NCI-H526 treated with DMSO at 0.1 percent for 48 hours (cell line): ENCODE measurements at places on chromosomes 1 and 21.

DNA sequence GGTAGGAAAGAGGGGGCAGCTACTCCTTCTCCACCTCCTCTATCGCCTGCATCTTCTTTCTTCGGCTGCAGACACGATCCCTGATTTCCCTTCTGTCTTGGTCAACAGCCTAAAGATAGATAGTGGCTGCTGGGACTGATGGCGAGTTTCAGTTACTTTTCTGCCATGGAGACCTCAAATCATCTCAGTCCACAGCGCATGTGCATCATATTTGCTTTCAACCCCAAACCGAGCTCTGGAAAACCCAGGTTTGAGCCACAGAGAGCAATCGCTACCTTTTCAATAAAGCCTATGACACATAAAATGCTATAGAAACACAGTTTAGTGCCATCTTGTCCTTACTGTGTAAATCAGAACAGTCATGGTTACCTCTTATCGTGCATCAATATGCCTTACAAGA, 142.9 kb upstream of the IRF2BP2 start:
- no peak for DNase-seq

DNA sequence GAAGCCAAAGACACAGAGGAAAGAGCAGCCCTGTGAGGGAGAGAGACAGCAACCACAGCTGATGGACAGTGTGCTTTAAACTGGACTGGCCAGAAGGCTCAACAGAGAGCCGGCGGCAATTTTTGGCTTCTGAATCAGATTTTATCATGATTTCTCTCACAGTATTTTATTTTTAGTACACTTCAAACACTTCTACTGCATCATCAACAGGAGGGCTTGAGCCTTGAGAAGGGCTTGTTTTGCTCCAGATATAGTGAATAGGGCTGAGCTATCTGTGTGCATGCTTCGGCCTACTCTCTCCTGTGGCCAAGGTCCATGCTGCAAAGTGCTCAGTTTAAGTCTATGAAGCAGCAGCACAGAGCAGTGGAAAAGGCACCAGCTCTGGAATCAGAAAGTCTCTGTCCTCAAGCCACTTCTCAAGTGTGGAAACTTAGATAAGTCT, 33.3 kb downstream of the ADCY10 start:
- DNase-seq, result no peak

GRCh38 chr1:8858888-8859706, 19.4 kb downstream of the ENO1 start:
- peak; percentile 23 for DNase-seq

DNA sequence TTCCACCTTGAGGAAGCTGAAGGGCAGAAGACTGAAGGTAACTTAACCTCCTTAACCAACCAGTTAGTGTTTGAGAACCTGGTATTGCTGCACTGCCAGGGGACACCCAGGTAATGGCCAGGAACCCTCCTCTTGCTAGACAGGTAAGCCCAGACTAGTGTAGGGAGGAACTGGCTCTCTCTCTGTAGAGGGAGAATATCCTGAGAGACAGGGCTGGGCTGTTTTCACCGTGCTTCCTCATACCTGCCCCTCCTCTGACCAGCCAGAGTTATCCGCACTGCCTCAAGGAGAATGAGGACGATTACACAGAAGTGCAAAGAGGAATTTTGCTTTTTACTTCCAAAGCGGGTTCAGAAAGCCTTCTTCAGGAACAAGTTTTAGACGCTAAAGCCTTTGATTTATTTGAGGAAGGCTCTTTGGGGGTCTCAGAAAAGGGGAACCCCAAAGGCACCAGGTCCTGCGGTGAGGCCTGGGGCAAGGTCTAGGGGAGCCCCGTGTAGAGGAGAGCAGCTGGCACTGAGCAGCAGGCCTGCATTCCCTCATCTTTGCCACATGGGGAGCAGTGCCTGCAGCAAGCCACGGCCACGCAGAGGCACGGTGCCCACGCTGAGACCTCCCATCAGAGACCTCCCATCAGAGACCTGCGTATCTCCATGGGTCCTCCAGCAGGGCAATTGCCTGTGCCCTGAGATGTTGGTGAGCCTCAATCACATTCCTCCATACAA, 13.5 kb downstream of the GNG4 start:
- no peak for DNase-seq

- DNase-seq, result no peak
These were observed 227.0 kb downstream of the FGGY start for GRCh38 chr1:59523745-59524450.
